NCI-H446 treated with DMSO at 0.1 percent for 48 hours (cell line): ENCODE measurements at places on chromosomes 2 and 18.
A peak's percentile ranks its signal among the peaks of the same experiment; 100 is the strongest.

DNA sequence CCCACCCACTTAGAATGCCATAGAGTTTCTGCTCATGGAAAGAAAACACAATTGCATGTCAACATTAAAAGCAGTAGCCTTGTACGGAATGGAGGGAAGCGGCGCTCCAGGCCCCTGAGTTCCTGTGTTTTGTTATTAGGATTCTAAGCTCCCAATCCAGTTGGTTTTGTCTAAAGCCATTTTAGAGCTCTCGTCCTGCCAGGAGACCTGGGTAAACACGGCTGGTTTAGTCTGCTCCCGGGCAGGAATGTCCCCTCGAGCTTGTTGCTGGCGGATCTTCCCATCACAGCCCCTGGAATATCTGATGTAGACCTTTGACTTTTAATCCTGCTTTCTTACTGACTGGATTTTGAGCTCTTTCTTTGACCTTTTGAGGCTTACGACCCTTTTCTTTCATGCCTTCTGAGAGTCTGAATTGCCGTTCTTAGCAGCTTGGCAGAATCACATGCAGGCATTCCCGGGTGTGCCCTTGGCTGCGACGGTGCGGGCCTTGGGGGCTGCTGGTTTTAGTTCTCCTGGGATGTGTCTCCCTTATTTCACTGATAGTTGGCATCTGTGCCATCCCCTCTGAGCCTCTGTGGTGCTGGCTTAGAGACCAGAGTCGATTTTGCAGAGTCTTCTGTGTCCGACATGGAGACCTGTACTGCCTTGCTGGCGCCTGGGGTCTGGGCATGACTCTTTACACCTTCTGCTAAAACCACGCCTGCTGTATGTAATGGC lies 25.4 kb downstream of the GREB1 start:
- no peak for DNase-seq

- peak; percentile 28 for DNase-seq
Observed at GRCh38 chr18:67359873-67360838, 156.4 kb downstream of the DSEL start.

DNA sequence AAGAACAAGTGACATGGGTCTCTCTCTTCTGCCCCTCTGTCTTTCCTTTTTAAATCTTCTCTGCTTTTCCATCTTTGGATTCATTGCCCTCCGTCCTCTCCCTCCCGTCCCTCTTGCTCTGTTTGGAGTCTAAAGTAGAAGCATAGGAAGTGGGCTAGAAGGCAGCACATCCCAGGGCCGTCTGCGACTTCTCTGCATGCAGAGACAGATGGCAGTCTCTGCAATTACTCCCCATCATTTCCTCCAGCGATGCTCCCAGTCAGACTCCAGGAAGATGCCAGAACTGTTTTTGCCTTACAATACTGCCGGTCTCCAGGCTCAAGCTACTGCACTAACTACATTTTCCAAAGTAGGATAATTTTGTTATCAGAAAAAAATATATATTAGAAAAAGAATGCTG lies 35.2 kb upstream of the LPIN2 start:
- DNase-seq, result peak; percentile 23

DNA sequence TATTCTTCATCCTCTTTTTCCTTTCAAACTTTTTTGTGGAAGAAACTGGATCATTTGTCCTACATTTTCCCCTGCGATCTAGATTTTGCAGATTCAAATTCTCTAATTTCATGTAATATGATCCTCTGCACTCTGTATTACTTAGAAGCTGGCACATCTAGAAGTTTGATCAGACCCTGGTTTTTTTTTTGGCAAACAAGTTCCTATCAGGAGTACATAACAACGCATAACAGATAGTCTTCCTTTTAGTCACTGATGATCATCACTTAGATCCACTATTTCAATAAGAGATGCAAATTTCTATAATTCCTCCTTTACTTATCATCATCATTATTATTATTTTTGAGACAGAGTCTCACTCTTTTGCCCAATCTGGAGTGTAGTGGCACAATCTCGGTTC lies 117.1 kb downstream of the CDH2 start:
- no peak for DNase-seq

GRCh38 chr2:237084444-237084843 lies 1.2 kb upstream of the COPS8 start:
- no peak for DNase-seq

DNA sequence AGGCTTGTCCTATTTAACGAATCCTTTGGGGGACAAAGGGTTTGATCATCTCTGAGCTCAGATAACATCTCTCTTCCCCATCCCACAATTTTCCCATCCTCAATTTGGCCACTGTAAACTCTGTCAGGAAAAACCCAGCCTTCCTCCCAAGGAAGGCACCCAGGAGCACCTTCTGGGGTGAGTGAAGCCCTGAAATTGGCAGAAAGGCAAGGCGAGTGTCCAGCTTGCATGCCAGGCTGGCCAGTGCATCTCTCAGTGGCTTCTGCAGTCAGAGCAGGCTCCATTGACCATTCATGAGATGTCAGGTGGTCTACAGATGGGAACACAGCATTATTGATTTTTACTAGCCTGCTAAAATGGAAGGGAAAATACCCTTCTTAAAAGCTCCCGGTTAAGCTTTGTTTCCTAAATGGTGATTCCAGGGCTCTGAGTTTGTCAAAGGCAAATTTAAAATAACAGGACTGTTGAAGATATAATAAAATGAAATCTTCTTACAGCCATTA lies 83.2 kb upstream of the BOD1L2 start:
- no peak for DNase-seq

GRCh38 chr18:32802591-32803451 lies 30.0 kb upstream of the KLHL14 start:
- no peak for DNase-seq

DNA sequence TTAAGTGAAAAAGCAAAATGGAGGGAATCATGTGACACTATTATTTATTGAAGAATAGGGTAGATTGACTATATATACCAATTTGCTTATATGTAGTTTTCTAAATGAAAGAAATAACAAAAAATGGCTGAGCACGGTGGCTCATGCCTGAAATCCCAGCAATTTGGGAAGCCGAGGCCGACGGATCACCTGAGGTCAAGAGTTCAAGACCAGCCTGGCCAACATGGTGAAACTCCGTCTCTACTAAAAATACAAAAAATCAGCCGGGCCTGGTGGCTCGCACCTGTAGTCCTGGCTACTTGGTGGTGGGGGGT lies 59.3 kb upstream of the MYCN start:
- no peak for DNase-seq

- no peak for DNase-seq
Observed at GRCh38 chr2:113703386-113704299, 52.8 kb downstream of the SLC35F5 start.

- no peak for DNase-seq
Observed at GRCh38 chr18:52069201-52069600, 270.8 kb upstream of the DCC start.

- DNase-seq, result no peak
Observed at GRCh38 chr2:207960911-207961310, 64.4 kb downstream of the PLEKHM3 start.

- no peak for DNase-seq
Observed at GRCh38 chr2:210169516-210170195, 1.6 kb downstream of the KANSL1L start.

DNA sequence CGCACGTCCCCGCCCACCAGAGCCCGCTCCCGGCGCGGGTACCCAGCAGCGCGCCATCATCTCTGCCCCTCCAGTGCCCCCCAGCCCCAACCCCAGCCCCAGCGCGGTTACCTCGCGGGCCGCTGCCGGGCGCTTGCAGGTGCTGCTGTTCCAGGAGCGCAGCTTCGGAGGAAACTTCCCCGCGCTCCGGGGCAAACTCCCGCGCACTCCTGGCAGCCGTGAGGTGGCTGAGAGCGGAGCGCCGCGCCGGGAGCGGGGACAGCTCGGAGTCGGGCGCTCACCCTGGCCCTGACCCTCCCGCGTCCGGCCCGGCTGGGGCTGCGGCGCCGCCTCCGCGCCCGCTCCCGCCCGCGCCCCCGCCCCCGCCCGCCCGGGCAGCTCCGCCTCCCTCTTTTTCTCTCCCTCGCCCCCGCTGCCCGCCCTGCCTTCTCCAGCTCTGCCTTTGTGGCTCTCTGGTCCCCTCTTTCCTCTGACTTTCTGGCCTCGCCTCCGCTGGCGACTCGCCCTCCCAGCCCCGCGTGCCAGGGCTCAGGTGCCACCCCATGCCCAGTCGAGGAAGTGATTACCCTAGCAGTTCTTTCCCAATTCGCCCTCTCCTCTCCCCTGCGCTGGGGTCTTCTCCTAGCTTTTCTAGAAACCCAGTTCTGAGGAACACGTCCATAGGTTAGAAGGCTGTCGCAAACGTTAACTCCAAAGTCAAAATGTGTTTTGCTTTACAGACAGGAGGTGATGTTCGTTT lies at the start of gene CHST9:
Gene CHST9 (minus strand): TSS at position 284 of the 739 bp plus-strand sequence. CDS start 42,499 bp downstream, outside the sequence.
- no peak for DNase-seq

DNA sequence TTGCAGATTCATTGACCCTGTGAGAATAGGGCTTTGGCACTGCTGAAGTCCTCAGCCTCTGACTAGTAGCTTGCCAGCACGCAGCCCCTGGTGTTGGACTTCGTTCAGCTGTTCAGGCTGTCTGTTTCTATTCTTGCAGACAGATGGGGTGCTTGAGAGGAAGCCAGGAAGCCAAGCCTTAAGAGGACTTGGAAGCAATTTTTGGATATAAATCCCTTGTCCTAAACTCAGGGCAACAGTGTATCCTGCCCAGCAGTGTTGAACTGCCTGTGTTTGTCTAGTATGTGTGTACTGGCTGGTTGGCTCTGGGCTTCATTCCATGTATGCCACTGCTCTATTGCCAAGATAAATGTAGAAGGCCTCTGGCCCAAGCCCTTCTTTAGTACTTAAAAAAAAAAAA lies 108.6 kb downstream of the COMMD1 start:
- peak; percentile 99 for DNase-seq

DNA sequence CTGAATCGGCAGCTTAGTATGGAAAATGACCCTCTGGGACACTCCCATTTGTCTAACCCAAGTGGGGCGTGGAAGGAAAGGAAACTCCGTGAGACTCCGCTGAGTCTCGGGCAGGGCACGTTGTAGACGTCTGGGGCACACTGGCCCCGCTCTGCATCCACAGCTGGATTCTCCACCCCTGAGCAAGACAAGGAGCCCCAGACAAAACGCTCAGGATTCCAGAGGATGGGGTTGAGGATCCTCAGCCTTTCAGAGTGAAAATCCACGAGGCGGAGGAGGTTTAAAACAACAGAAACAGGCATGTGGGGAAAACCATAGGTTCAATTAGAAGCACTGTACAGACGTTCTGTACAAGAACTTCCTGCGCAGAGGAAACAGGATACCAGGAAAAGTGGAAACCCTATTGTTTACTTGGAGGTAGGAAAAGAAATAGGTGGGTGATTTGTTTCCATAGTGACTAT lies 124.9 kb upstream of the ZNF236 start:
- no peak for DNase-seq

GRCh38 chr2:18435426-18436037 lies 124.9 kb downstream of the RDH14 start:
- peak; percentile 19 for DNase-seq
